ENCODE measurements at places on chromosomes 7 and 10.

DNA sequence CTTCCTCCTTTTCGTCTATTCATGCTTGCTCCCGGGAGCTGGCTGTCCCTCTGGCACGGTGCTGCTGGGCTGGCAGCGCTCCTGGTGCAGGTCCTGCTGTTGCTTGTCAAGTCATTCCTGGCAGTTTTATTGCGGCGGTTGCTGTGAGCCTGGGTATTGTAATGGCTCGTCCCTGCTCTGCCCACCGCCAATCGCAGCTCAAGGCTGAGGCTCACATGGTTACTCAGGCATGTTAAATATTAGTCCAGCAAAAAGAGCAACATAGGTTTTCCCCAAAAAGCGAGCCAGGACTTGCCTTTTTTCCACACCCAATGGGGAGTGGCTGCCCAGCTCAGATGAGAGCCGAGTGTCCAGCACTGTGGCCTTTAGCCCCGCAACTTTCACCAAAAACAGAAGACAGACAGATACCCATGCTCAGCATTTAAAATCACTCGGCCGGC lies 492.9 kb upstream of the FOXK1 start:
- DNase-seq = no peak

DNA sequence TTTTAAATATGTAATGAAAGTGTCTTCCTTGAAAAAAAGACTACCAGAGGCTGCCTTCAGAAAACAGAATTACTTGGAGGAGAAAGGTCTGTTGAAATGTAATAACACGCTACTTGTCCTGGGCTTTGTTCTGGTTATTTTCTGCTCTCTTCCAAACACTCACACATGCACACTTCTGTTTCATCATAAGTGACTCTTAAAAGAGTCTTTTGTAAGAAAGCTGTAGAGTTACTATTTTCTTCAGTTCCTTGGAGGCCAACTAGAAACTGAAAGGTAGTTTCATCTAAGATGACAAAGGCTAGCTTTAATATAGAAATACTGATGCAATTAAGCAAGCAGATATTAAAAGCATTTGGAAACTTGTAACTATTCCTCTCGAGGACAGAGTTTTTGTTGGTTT lies 39.1 kb downstream of the TASOR2 start:
- DNase-seq = no peak

DNA sequence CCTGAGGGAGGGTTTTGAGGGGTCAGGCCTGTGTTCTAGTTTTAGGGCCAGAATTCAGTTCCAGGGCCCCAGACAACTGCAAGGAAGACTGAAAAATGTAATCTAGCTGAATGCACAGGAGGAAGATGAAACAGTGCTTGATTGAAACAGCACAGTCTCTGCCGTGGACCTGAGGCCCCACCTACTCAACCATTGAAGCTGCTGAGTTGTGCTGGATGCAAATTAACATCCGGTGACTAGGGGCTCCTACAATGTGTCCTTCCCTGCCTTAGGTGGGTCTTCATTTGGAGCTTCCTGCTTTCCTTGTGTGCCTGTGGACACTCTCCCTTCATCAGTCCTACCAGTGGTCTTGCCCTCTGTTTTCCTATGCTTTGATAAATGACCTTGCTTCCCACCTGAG lies 5.7 kb downstream of the GLRX3 start:
- DNase-seq = no peak

DNA sequence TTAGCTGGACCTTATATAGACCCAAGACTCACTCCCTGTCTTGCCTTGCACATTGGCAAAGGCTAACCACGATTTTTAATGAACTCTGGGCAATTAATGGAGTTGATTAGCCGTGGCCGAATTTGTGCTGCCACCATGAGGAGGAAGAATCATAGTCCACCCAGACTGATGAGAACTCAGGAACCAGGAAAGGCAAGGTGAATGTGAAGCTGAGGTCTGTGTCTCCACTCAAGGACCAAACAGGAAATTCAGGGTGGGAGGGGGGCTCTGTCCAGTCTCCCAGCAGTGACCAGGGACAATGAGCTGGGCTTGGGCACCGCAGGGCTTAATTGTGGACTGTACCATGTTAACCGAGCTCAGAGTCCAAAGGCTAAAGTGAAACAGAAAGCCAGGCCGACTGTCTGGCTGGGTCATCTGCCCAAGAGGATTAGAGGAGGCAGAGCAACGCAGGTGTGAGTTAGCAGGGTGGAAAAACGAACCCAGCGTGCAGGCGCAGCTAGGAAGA lies 127.0 kb upstream of the JCAD start:
- no peak for DNase-seq

- DNase-seq = no peak
Observed at GRCh38 chr10:44925224-44925623, 14.1 kb downstream of the TMEM72 start.

DNA sequence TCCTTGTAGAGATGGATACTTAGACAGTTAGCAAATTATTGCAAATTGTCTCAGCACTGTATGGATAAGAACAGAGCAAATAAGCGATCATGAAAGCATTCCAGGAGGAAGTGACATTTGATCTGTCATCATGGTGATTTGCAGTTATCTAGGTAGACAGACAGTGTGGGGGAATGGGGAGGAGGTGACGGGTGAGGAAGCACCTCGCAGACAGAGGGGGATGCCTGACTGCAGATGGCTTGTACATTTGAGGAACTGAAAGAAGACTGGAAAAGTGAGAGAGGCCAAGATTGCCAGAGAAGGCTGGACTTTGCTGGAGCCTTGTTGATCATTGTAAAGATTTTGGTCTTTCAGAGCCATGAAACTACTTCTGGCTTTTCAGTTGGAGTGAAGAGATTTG lies 318.2 kb upstream of the CELF2 start:
- no peak for DNase-seq

DNA sequence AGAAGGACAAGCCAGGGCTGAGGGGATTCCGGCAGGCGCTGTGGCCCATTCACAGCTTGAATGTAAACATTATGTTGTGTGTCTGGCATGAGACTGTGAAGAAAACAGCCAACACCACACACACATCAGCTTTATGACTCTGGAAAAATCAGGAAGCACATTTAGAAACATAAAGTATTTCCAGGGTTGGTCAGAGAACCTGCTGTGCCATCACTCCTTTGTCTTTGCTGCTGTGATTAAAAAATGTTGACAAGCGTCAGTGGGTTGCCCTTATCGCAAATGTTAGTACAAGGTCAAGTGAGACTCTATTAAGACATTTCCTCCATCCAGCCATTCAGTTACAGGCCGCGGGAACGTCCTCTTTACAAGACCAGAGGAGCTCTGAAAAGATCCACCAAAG lies 95.4 kb downstream of the TAX1BP1 start:
- no peak for DNase-seq

DNA sequence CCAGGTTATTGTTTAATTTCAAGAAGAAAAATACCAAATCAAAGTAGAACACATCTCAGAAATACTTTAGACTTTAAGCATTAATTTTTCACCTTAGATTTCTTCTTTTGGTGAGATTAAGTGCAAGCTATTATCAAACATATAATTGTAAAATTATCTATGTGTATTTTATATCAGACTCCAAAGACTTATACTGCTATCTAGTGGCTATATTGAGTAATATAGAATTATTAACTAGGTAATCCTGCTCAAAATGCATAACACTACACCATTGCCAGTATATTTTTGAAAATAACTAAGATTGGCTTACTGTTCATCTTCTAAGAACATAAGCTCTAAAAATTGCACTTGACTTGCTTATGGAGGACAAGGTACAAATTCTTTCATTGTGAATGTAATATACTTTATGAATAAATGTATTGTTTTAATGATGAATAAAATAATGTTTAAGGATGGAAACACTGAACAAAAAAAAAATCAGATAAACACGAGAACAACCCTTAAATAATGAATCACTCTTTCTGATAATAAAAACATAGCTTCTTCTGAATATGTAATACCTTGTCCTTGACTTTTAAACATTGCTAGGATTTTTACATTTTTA lies 86.7 kb upstream of the GNAI1 start:
- DNase-seq = no peak

DNA sequence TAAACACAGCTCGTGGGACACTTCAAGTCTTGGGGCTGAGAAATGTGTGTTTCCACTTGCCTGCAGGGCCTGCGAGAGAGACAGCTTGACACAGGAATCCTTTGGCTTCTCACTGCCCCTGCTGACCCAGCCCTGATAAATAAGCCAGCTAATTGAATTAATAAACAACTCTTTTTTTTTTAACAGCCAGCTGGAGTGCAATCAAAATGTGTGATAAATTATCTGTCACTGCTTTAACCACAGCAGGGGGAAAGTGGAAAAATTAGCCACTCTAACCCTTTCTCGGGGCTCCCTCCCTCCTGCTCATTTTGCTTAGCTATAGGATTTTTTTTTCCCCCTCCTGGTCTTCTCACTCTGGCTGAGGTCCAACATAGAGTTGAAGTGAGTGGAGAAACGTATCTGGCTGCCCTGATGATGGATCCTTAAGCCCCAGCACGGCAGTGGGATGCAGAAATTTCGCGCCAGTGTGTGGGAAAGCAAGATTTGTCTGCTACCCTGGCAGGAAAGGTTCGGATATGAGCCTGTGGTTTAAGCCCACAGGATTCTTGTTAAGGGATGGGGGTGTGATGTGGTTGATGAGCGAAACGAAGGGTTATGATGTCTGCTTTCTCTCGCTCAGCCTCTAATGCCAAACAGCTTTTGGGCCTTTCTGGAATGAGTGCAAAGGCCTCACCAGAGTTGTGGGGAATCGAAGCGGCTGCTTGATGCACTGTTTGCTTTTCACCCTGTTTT lies 173.8 kb downstream of the TRIL start:
- no peak for DNase-seq

- DNase-seq = peak; percentile 13
Observed at GRCh38 chr10:59336632-59337031, 25.7 kb downstream of the FAM13C start.

GRCh38 chr7:155863721-155864151 lies 51.5 kb upstream of the SHH start:
- DNase-seq = no peak

DNA sequence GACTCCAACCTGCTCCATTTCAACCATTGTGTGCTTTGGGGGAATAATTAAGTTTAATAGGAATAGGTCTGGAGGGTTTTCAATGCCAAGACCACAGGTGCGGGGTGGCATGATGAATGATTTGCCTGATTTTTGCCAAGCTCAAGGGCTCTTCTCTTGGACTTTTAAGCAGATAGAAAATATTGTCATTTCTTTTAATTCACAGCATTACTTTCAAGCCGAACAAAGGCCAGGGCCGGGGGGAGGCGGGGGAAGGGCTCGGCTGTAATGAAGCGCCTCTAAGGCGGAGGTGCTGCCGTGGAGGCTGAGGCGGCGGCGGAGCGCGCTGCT lies 6.5 kb downstream of the PTF1A start:
- no peak for DNase-seq

DNA sequence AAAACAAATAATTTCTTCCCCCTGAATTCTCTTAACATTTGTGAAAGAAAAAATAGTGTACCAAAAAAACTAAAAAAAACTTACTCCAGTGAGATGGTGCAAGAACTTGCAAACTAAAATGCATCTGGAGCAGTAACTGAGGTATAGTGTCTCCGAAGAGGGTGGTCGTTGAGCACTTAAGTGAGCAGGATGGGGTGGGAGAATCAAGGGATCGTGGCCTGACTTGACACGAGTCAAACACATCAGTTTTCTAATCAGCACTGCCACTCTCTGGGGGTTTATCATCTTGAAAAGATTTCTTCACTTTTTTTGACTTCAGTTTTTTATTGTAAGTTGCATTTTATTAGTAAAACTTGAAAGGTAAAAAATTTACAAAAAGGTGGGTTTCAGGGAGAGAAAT lies 2.5 kb downstream of the ZNF273 start:
- no peak for DNase-seq

- DNase-seq = no peak
Observed at GRCh38 chr7:115679976-115680375, 350.6 kb downstream of the TFEC start.

DNA sequence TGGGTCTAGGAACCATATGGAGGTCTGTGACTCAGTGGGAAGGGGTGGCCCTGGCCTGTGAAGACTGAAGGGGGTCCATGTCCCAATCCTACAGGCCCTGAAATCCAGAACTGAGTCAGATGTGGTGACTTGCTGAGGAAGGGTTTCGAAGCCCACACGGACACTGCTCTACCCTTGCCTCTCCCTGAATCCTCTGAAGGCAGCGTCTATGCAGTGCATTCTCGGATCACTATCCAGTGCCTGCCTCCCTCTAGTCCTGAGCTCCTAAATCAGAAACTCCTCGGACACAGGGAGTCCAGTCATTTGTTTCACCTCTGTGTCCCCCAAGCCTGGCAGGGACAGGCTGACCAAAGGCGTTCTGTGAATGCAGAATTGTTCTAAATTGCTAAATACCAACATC lies 25.4 kb upstream of the TMEM72 start:
- DNase-seq = no peak

DNA sequence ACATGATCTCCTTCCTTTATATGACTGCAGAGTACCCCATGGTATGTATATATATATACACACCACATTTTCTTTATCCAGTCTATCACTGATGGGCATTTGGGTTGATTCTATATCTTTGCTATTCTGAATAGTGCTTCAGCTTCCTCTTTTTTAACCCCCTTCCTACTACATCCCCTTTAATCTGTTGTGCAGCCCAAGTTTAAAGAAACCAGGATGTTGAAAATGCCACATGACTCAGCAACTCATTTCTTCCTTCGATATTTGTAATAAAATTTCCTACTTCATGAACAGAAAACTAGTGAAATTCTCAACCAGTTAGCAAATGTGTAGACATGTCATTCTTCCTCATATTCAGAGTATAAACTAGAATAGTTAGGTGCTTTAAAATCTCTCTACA lies 1245.7 kb upstream of the SORCS1 start:
- DNase-seq = no peak

DNA sequence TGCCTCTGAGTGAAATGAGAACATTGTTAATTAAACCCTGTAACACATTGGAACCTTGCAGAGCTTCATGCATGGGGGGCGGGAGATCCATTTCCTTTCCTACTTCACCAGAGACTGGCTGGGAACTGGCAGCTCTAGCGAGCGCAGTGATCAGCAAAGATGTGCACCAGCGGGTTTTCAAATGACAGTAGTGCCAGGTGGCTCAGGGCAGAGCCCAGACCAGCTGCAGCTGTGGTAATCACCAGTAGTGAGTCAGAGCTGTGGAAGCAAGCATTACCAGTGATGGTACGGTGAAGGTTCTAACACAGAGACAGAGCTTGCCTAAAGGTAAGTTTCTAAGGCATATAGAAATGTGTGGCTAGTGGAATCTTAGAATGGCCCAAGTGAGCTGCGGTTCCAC lies 1009.7 kb upstream of the CELF2 start:
- DNase-seq = no peak

- no peak for DNase-seq
Observed at GRCh38 chr7:127578036-127578684, 7.2 kb downstream of the GCC1 start.

DNA sequence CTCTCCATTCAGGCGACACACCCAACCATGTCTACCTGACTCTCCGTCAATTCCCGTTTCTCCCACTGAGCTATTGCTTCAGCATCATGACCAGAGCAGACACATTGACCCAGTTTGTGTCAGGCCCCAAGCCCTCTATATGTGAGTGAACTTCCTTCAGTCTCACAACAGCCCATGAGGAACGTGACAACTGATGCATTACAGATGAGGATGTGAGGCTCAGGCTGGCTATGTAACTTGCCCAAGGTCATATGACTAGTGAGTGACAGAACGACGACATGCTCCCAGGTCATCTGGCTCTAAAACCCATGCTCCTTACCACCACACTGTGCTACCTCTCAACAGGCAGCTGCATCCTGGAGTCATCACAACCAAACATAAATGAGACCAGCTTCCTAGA lies 3.7 kb downstream of the TMEM140 start:
- DNase-seq = no peak

- DNase-seq = no peak
Observed at GRCh38 chr10:2839081-2839725, 228.1 kb upstream of the PFKP start.

GRCh38 chr10:132878091-132878729 lies 64.2 kb downstream of the CFAP46 start:
- DNase-seq = no peak

GRCh38 chr7:10460474-10460873 lies 513.2 kb upstream of the PHF14 start:
- DNase-seq = no peak

Measured in GM04504 (cell line).